HFFc6 (cell line): ENCODE measurements at places on chromosomes 3 and 15.

DNA sequence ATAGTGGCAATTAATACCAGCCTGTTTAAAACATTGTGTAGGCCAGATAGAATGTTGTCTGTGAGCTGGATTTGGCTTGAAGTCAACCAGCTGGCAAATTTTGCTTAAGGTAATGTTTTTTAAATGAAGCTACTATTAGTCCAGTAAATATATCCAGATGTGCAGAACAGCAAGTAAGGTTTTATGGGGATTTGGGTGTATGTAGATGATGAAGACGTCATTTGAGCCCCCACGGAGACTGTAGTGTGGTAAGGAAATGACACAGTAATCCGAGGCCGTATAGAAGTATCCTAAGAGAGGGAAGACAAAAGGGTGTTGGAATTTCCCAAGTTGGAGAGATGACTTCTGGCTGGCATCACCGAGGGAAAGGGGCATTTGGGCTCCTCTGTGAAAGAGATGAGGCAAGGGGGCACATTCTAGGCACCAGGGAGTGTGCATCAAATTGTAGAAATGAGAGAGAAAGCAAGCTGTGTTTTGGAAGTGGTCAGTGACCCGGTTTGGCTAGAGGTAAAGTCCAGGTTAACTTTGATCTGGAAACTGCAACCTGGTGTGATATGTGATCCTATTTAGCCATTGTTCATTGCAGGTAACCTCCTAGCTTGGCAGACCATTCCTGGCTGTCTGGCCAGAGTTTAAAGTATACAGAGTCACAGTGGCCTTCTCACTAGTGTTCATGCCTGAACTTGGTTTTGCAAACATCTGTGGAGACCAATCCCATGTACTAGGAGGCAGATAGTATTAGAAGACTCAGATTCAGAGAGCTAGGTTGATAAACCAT lies 104.2 kb downstream of the ITPR1 start:
- no peak for DNase-seq

DNA sequence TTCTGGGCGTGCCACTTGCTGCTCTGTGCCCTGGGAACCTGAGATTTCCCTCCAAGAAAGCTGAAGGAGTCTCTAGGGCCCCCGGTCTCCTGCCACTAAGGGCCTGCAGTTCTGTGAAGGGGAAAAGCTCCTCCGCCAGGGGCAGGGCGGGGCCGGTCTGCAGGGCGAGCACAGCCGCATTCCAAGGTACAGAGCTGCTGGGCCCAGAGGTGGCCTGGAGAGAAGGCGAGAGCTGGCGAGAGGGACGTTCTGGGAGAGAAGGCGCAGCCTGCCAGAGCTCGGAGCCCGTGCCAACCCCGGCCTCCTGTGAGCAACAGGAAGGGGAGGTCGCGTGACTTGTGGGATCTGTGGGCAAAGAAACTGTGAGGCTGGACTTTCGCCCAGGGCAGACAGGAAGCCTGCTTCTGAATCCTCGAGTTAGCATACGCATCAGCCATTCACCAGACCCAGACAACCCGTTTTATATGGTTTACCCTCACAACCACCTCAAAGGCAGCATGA lies 500.4 kb downstream of the SHQ1 start:
- no peak for DNase-seq

DNA sequence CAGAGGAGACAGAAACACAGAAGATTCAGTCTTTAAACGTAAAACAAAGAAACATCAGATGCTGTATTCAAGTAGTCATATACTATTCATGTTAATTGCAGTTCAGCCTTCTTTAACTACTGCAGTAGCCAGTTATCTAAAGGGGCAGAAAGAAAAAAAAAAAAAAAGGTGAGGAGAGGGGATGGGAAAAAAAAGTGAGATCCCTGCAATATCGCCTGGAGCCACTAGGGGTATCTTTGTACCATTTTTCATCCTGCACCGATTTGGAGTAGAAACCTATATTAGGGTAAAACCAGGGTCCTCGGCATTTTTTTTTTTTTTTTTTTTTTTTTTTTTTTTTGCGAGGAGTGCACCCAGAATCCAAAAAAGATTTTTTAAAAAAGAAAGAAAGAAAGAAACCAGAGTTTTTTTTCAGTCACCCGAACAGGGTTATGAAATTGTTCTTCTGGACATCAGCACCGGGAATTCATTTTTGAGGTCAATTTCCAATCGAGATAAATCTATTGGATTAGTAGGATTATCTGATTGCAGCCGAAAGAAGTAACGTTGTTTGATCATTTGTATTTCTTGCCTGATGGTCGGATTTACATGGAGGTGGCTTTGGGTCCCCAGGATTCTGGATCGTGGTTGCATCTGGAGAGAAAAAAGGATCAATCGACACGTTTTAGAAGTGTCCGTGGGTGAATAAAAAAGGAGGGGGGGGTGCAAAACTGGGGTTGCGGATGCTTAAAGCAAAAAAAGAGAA lies 186.7 kb downstream of the NLGN1 start:
- DNase-seq = peak; percentile 56

DNA sequence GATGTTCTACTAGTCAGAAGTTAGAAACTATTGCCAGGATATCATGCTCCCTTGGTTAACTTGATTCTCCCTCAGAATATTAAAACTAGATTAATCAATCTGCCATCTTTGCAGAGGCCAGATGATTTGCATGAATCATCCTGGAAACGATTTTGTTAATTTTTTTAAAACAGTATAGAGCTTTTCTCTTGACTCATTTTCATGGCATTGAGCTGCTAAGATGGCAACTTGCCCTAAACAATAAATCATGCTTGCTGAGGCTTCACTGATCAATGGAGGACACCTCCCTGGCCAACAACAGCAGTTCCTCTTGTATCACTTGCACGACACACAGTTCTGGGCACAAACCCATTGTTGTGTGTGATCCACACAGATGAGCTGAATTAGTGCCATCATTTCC lies 109.1 kb downstream of the COL6A6 start:
- DNase-seq = peak; percentile 47

DNA sequence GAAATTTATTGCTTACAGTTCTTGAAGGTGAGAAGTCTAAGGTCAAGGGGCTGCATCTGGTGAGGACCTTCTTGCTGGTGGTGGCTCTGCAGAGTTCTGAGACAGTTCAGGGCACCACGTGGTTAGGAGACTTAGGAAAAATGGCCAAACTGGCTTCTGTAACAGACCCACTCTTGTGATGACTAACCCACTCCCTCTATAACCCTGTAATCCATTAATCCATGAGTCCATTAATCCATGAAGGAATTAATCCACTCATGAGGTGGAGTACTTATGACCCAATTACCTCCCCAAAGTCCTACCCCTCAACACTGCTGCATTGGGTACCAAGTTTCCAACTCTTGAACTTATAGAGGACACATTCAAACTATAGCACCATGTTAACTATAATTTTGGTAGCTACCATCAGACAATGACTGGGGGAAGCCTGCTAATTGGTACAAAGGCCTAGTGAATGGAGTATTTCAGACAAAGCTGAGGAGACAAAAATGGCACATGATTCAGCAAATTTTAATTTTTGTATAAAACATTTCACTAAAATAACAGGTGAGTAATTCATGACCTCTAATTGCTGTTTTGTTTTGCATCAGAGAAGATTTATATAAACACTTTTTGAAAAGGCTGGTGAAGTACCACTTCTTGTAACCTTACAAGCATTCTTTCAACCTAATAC lies 374.1 kb upstream of the TBL1XR1 start:
- DNase-seq = no peak

- DNase-seq = no peak
These were observed 18.0 kb downstream of the SPCS1 start for GRCh38 chr3:52723935-52724334.

DNA sequence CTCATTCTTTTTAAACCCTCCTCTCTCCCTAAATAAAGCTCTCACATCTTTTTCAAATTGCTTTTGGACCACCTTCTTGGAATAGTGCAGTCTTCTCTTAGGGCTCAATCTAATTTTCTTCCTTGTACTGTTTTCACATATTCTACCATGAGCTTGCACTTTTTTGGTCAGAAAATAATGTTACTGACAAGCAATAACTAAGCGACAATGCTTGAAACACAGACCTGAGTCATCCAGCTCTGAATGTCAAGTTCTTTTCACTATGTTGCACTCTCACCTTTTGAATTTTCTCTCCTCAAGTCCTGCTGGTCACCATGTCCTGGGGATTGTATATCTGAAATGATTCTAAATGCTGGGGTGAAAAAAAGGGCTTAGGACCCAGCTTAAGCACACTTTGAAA lies 8.9 kb downstream of the TNFAIP8L3 start:
- no peak for DNase-seq

- DNase-seq = no peak
These were observed 272.5 kb downstream of the TBC1D5 start for GRCh38 chr3:17469954-17470353.

GRCh38 chr3:150210461-150211110 lies 197.5 kb upstream of the TSC22D2 start:
- no peak for DNase-seq

DNA sequence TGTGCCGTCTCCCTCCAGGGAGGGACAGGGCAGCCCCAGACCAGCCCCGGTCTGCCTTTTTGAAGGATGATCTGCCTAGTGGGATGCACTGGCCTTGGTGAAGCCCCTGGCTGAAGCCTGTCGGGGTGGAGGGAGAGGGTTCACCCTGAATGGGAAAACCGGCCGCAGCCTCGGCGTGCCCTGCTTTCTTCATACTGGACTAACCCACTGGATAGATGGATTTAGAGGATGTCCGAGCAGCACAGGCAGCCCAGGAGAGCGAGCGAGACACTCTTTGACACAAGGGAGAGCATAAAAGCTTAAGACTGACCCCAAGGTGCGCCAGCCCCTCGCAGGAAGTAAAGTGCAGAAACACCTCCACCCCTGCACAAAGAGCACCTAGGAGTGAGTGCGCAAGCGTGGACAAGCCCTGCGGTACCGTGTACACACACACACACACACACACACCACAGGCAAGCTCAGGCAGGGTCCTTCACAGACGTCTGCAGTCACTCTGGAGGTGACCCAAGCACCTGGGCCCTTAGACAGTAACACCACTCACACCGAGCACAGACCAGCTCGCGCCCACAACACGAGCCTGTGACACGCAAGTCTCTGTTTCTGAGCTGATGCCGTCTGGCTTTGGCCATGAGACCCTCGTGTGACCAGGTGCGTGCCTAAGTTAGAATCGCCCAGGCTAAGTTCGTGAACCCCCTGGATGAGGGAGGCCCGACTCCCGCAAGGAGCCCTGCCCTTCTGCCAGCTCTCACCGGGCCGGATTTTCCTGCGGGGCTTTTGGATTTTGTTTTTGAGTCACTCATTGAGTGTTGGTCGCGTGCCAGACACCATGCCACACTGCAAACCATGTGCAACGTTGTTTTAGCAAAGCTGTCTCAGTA lies 11.3 kb downstream of the SEMA4B start:
- DNase-seq = no peak

DNA sequence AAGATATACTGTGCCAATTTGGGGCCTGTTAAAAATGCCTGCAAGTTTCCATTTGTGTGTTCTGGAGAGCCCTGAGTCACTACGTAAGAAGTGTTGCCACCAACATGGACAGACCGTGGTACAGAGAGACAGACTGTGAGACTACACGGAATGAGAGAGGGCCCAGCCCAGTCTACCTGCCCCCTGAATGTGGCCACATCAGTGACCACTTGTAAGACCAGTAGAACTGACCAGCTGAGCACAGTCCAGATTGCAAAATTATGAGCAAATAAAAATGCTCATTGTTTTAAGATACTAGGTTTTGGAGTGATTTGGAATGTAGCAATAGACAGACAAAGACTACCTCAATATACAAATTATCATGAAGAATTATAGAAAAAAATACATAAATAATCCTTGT lies 42.0 kb downstream of the ATR start:
- no peak for DNase-seq

- DNase-seq = no peak
These were observed 69.9 kb downstream of the COL8A1 start for GRCh38 chr3:99708207-99708745.

DNA sequence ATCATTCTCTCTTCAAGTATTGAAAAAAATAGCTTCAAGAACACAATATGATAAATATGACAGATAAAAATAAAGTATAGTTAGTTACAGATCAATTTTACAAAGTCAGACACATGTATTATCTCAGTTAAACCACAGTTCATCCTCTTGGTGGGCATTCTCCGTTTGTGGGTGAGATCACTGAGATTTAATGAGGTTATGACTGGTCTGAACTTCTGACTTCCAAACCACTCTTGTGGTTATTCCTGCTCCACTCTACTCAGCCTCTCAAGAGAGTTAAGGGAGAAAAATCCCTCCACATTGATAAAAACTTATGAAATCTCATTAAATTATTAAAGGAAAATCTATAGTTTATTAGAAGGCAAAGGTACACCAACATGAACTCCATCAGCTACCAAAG lies 229.9 kb upstream of the LRTM1 start:
- DNase-seq = peak; percentile 54

DNA sequence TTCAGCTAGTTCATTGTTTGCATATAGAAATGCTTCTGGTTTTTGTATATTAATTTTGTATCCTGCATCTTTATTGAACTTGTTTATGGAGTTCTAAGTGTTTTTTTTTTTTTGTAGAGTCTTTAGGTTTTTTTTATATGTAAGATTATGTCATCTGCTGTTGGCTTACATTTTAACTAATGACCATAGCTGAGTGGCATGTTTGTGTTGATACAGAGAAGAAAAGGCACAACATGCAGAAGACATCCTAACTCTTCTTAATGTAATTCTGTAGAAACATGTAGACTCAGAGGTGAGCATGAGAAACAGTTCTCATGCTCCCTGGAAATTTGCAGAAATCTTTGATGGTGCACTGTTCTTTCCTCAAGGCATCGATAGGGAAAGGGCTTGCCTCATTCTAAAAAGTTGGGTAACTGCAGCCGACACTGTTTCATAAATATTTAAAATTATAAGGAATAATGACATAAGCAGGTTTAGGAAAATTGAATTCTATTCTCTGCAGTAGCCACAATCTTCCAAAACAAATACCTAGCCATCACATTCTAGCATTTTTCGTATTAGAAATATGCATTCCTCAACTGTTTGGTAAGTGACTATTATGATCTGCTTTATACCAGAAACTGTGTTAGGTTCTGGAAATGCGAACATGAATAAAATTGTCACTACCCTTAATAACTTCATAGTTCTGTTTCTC lies 499.6 kb upstream of the KCNMB2 start:
- peak; percentile 18 for DNase-seq

DNA sequence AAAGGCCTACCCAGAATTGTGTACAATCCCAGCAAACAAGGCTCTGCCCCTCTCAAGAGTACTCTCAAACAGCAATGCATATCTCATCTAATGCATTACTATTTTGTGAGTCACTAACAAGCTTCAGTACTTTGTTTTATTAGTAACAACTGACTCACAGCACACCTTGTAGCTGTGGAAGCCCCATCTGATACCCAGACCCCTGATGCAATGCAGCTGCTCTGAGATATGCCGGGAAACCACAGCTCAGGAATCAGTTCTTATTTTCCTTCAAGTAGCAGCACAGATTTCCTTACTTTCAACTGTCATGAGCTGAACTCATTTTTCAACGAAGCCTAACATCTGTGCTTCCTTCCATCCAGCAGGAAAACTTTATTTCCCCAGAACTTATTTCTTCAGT lies 37.8 kb downstream of the CCNL1 start:
- peak; percentile 76 for DNase-seq

- no peak for DNase-seq
These were observed 119.1 kb downstream of the TLE3 start for GRCh38 chr15:69978603-69979002.

DNA sequence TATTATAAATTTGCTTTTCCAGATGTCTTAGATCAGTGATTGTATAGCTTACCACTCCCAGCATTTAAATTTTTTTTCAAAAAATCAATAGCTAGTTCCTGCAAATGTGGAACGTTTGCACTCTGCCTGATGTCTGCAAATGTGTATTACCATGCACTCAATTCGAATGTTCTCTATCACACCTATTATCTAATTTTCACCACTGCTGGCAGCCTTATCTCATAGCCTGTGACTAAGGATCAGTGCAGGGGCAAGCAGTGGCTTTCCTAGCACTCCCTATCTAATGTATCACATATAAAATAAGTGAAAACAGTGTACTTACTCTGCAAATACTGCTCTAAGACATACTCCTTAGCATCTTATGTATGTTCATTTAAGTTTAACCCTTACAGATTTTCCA lies 196.3 kb upstream of the PLSCR5 start:
- no peak for DNase-seq
